ENCODE measurements at places on chromosomes 5 and 9. TPM values are rescaled to one million over a fixed set of nuclear protein-coding genes. Genes with fewer than 3 reads are reported as not detected.

PRRX2 gene
- total RNA-seq, result 5.3 TPM

BTNL9 gene
- 1.1 TPM for total RNA-seq

CCL21 gene
- total RNA-seq, result not detected

BAAT gene
- total RNA-seq, result 0.31 TPM

FGFR4 gene
- 24.2 TPM for total RNA-seq

ICE1 gene
- 20.9 TPM for total RNA-seq

SLC36A3 gene
- total RNA-seq, result not detected

SOX30 gene
- total RNA-seq, result not detected

SPINK6 gene
- total RNA-seq, result 0.75 TPM

CLTA gene
- total RNA-seq, result 301 TPM

PTGDS gene
- total RNA-seq, result 1.4 TPM

SLC45A2 gene
- not detected for total RNA-seq

SIT1 gene
- total RNA-seq, result not detected

MYO10 gene
- total RNA-seq, result 33.4 TPM

GFI1B gene
- total RNA-seq, result 0.09 TPM

SCGB3A2 gene
- not detected for total RNA-seq

CTXN3 gene
- not detected for total RNA-seq

SLC24A2 gene
- not detected for total RNA-seq

EPB41L4B gene
- total RNA-seq, result 29.4 TPM

PHF24 gene
- 0.09 TPM for total RNA-seq

IFNK gene
- not detected for total RNA-seq

ORM1 gene
- total RNA-seq, result not detected

ANKRD34B gene
- 0.03 TPM for total RNA-seq

ARHGEF28 gene
- 11.6 TPM for total RNA-seq

HEMGN gene
- not detected for total RNA-seq

WDR38 gene
- 0.14 TPM for total RNA-seq

ORM2 gene
- total RNA-seq, result not detected

IZUMO3 gene
- not detected for total RNA-seq

SGCD gene
- total RNA-seq, result 4.8 TPM

LIFR gene
- 6.7 TPM for total RNA-seq

ZNF366 gene
- total RNA-seq, result not detected

NEK6 gene
- total RNA-seq, result 63.0 TPM

CDK9 gene
- total RNA-seq, result 44.9 TPM

WDR31 gene
- total RNA-seq, result 0.96 TPM

KLHL3 gene
- 0.13 TPM for total RNA-seq

LCNL1 gene
- 0.22 TPM for total RNA-seq

SHISAL2B gene
- not detected for total RNA-seq

PDLIM7 gene
- total RNA-seq, result 91.9 TPM

LEAP2 gene
- total RNA-seq, result 0.65 TPM

TAS2R1 gene
- total RNA-seq, result not detected

CDKN2B gene
- not detected for total RNA-seq

NMUR2 gene
- 0.08 TPM for total RNA-seq

CAVIN4 gene
- total RNA-seq, result 0.32 TPM

ARL10 gene
- 0.37 TPM for total RNA-seq

GZMA gene
- not detected for total RNA-seq

ITK gene
- 0.08 TPM for total RNA-seq

CCL27 gene
- total RNA-seq, result 0.33 TPM

GDA gene
- total RNA-seq, result 0.96 TPM

CTNND2 gene
- total RNA-seq, result not detected

HMGCR gene
- total RNA-seq, result 21.8 TPM

PTGS1 gene
- total RNA-seq, result 1.6 TPM

ABO gene
- total RNA-seq, result not detected

DRD1 gene
- 0.05 TPM for total RNA-seq

SLC6A3 gene
- total RNA-seq, result 1.3 TPM

Measured in A549 treated with AZD2906 at 1 μM for 4 hours (cell line).